ENCODE measurements at places on chromosomes 1 and 21.

DNA sequence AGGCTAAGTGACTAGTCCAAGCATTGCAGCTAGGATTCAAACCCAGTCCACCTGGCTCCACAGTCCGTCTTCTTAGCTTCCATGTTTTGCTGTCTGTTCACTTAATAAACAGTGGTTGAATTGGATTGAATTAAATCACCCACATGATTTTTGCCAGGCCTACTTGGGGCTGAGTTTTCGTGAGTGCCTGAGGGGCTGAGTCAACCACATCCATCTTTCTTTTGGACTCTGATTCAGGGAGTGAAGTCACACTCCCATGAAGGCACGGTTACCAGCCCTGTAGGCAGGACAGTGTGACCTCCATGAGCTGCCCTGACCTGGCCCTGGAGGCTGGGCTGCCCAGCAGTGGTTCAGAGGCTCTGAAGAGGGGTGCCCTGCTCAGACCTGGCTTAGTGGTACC, 123.7 kb downstream of the ACTL8 start:
- no peak for DNase-seq

- DNase-seq: no peak
These were observed 773 bp upstream of the DDX59 start for GRCh38 chr1:200670242-200671118.

GRCh38 chr1:41487126-41488039, 2.9 kb upstream of the EDN2 start:
- DNase-seq: no peak

DNA sequence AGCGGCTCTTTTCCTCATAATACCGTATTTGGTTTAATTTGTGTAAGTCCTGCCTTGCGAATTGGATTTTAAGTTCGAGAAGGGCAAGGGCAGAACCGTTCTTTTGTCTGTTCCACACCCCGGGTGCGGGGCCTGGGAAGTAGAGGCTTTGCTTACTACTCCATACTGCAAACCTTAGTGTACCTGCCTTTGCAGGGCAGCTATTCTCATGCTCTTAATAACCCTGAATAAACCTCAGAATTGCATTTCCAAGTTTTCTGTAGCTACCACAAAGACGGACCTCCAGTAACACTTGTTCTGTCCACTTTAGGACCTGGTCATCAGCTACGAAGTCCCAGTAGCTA, 657 bp upstream of the HNRNPU start:
- DNase-seq: peak; percentile 15

- DNase-seq: no peak
These were observed 845.5 kb upstream of the ADGRL4 start for GRCh38 chr1:79852004-79852403.

DNA sequence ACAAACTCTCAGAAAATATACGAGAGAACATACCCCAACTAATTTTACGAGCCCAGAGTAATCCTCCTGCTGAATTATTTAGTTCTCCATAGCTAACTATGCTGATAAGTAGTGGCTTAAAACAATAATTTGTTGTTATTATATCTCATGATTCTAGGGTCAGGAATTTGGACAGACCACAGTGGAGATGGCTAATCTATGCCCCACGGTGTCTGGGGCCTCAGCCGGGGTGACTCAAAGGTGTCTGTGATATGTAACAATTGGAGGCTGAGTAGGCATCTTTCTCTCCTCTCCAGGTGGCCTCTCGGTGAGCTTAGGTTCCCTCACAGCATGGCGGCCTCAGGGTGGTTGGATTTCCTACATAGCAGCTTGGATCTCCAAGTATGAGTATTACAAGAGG, 35.4 kb upstream of the FOXO6 start:
- DNase-seq: no peak

DNA sequence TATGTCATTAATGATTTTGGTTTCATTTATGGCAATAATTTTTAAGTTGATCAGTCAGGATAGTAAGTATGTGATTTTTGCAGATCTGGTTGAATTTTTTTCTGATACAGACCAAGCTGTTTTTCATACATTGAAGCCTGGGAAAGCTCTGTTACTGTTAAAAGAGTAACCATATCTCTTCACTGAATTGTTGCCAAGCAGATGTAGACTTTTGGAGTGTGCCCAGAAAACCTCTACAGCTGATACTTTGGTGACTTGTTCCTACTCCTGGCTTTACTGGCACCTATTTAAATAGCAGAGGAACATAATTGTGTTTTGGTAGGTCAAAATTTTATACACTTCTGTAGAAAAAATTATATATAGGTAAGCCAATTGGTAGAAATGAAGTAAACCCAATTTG, 49.4 kb downstream of the NFIA start:
- DNase-seq: no peak

DNA sequence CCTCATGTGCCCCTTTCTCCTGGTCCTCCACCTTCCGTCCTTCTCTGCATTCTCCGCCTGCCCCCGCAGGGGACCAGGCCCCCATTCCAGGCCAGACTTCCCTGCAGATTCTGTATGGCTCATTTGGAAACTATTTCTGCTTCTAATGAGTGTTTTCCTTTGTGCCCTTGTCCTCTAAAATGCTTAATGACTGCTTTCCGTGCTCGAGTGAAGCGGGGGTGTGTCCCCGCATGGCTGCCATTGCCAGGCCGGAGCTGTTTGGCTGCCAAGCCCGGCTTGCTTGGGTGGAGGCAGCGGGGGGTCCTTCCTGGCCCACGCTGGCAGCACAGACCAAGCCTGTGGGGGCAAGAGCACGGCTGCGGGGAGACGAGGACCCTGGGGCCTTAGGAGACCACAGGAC, 299.3 kb upstream of the VAMP3 start:
- DNase-seq: no peak

DNA sequence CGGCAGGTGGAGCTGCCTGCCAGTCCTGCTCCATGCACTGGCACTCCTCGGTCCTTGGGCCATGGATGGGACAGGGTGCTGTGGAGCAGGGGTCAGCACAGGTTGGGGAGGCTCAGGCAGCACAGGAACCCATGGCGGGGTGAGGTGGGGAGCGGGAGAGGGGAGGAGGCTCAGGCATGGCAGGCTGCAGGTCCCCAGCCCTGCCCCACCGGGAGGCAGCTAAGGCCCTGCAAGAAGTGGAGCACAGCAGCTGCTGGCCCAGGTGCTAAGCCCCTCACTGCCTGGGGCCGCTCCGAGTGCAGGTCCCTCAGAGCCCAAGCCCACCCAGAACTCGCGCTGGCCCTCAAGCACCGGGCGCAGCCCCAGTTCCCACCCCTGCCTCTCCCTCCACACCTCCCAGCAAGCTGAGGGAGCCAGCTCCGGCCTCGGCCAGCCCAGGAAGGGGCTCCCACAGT, 691 bp upstream of the GBP5 start:
- no peak for DNase-seq

DNA sequence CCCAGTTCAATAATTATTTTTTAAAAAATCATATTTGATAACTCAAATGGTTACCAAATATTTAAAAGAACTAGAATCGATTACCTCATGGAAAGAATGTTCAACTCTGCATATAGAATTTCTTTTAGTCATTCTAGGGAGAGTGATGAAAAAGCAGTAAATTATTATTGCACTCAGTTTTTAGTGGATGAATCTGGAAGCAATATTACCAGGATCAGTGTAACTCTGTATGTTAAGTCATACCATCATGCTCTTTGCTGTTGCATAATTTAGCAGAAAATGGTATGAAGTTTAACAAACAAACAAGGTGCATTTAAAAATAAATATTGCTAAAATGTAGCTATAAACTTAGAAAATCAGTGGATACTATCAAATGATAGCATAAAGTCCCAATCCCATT, 46.1 kb upstream of the ARHGAP29 start:
- no peak for DNase-seq

GRCh38 chr1:13617108-13617507, 33.5 kb downstream of the PDPN start:
- no peak for DNase-seq

DNA sequence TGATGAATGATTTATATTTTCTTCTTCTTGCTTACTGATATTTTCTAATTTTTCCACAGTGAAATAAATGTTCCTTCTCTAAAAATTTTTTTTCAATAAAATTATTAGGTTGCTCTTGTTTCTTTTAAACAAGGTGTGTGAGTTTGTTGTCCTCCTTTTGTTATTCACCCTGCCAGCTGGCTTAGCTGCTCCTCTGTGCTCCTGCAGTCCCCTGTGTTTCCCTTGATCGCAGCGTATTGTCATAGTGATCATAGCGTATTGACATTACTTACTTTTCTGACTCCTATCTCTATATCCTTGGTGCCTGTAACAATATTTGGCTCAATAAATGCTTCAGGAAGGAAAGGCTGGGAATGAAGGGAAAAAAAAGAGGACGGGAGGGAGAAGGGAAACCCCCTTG, 24.9 kb upstream of the PODN start:
- DNase-seq: no peak

DNA sequence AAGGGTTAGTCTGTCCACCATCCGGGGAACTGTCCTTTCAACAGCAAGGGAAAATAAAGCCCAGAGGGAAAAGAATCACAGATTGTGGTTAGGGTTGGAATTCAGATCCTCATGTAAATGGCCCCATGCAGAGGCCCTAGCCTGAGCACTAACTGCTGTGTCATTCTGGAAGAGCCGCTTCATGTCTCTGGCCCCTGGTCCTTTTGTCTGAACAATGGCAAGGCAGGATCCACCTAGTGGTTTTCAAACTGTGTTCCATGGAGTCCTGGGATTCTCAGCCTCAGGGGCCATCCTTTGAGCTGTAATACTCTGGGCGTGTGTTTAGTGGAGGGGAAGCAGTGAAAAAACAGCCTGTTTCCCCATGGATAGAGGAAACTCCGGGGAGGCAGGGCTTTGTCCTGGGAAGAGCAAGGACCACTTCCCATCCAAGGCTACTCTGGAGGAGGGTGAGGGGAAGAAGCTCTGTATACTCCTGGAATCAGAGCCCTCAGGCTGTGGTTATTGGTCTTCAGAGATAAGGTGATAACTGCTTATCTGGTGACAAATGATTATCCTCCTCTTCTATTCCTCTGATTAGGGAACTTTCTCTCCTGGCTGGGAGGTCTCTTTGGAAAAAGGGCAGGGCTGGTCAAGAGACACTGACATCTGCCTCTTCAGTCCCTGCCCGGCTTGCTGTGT, 19.2 kb downstream of the PAX7 start:
- DNase-seq: no peak

DNA sequence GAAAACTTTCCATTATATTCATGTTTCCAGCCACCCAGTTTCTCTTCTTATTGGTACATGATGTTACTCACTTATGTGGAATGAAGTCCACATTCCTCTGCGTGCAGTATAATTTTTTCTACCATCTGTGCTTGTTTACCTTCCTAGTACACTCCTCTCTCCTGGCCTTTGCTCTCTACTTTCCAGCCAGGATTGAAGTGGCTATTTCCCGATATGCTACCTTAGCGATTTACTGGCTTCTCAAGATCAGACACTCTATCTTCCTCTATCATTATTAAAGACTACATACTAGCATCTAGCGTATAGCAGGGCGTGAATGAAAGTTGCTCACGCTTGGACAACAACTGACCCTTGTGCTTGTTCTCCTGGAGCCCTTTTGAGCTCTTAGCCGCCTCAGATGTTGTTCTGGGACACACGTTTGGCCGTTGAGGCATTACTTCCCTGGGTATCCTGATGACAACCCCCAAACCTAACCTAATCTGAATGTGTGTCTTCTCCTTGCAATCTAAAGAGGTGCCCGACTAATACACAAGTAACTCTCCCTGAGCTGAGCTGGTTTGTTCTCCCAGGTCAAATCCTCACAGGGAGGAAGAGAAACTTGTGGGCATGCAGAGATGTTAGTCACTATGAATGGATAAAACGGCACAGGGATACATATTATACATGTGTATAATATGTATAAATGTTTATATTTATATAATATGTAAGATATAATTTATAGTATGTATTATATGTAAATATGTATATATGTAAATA, 13.4 kb upstream of the MTARC2 start:
- DNase-seq: no peak

GRCh38 chr1:63264161-63264560, 58.2 kb upstream of the FOXD3 start:
- DNase-seq: no peak

DNA sequence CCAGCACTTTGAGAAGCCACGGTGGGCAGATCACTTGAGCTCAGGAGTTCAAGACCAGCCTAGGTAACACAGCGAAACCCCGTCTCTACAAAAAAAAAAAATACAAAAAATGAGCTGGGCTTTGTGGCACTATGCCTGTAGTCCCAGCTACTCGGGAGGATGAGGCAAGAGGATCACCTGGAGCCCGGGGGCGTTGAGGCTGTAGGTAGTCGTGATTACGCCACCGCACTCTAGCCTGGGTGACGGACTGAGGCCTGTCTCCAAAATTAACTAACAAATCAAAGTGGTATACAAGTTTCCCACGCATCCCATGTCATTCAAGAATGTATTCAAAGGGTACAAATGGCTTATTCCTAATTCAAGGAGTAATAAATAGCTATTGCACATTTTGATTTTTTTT, 2.4 kb downstream of the AUNIP start:
- no peak for DNase-seq

DNA sequence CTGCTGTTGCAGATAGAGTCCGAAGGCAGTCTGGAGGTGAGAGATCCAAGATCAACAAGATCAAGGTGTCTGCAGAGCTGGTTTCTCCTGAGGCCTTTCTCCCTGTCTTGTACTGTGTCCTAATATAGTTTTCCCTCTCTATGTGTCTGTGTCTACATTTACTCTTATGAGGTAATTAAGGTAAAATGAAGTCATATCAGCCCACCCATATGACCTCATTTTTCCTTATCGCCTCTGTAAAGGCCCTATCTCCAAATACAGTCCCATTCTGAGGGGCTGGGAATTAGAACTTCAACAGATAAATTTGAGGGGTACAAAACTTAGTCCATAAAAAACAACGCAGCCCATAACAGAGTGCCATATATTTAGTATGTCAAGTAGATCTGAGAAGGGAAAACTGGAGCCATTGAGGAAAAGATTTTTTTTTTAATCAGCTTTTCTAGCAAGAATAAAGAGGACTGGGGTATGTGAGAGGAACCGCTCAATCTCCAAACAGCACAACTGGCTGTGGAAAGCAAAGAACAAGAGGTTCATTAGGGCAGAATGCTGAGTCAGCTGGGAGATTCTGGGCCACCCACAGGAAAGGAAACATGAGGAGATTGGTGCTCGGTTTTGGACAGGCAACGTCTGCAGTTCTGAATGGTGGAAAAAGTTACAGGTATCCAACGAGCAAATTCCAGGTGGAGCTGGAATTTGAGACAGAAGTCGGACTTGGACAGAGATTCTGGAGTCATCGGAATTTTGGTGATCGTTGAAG, 65.7 kb downstream of the MAP3K21 start:
- DNase-seq: no peak

DNA sequence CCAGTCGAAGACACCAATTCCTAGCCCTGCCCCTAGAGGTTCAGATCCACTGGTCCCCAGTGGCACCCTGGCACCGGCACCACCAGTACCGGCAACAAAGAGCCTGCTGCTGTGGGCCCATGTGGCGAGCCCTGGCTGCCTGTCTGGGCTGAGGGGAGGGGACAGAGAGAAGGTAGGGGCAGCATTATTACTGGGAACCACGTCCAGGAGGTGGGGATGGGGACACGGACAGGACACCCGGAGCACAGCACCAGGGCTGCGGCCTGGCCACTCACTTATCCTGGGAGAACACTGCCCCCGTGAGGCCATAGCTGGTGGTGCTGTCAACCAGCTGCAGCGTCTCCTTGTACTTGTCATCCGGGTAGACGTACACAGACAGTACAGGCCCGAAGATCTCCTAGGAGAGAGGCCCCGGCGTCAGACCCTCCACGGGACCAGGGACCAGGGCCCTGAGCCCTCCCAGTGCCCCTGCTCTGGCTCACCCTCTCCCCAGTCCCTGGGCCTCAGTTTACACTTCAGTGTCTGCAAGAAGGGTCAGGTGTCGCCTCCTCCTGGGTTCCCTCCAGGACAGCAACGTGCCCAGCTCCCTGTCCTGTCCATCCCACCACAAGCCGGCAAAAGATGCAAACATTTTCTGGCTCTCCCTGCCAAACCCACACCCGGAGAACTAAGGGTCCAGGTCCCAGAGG, 15.8 kb upstream of the TAS1R2 start:
- DNase-seq: peak; percentile 41

GRCh38 chr21:33199516-33200217, 30.1 kb upstream of the IFNAR2 start:
- DNase-seq: peak; percentile 60

All from activated naive CD4-positive, alpha-beta T cell (primary cell).